RPMI7951 (cell line): ENCODE measurements at places on chromosomes 3 and 15. TPM values are rescaled to one million over a fixed set of nuclear protein-coding genes. Genes with fewer than 3 reads are reported as not detected.
A peak's percentile ranks its signal among the peaks of the same experiment; 100 is the strongest.

MYH15 gene
- 0.20 and 0.24 TPM in 2 replicates for total RNA-seq

SNX33 gene
- 7.1 and 8.1 TPM in 2 replicates for total RNA-seq

LINS1 gene
- 20.4 and 23.2 TPM in 2 replicates for total RNA-seq

SUMF1 gene
- 42.5 and 43.5 TPM in 2 replicates for total RNA-seq

SYNPR gene
- not detected in 2 replicates for total RNA-seq

DNA sequence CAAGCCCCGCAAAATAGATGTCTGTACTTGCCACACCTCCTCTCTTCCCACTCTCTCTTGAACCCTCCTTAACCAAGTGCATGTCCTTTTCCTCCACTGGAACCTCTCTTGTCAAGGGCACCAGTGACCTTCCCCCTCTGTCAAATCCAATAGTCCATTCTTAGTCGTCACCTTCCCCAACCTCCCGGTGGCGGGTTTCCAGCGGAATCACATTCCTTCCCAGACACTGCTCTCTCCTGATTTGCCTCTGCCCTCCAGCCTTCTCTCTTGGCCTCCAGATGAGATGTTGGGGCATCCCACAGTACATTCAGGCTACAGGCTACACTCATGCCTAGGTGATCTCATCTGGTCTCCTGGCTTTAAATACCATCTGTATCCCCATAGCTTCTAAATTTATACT, 31.1 kb downstream of the SCN5A start:
- no peak for DNase-seq

CMTM7 gene
- 24.5 and 26.2 TPM in 2 replicates for total RNA-seq

- peak; percentile 24 for DNase-seq
These were observed 41.7 kb downstream of the RAB27A start for GRCh38 chr15:55247766-55248427.

REC114 gene
- total RNA-seq, result not detected in 2 replicates

DNA sequence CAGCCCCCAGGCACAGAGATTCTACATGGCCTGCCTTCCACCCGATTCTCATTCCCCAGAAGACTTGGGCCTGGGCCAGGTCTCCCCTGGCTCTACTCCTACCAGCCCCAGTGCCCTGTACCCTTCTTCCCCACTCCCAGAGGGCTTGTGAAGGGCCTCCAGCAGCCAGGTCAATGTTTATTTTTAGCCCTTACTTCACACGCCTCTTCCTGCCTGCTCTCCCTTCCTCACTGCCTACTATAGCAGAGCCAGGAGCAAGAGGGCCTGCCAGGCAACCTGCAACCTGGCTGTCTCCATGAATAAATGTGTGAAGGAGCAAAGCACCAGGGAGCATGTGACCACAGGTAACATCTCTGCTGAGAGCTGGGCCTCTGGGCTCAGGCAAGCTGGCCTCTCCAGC, 26.4 kb upstream of the APEH start:
- no peak for DNase-seq

DNA sequence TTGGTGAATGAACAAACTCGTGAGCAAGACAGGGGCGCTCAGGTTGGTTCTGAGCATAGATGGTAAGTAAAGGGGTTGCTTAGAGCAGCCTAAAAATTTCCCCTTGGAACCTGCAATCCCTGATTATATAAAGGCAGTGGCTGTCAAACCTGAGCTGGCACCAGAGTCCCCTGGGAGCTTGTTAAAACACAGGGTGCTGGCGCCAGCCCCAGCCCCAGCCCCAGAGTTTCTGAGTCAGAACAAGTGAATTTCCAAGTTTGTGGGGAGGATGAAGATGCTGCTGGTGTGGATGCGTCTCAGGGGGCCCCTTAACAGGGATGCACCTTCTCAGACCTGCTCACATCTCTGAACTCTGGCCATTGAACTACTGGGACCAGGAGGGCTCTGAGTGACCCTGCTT, 48.2 kb downstream of the FEM1B start:
- no peak for DNase-seq

DNA sequence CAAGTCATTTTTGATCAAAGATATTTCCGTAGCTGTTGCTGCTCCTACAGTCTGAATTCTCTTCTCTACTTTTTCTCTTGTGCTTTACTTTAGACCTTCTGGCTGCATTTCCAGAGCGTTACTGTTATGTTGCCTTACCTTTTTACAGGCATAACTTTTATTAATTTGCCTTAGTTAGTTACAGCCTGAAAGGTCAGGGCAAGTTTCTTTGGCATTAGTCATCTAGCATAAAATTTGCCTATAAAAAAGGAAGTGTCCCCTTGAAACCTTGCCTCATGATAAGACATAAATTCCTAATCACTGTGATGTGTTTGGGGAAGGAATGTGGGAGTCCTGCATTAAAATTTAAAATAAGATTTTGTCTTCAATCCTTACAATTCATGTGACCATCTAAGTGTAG, 618.5 kb downstream of the NR2F2 start:
- DNase-seq, result no peak

PLIN1 gene
- total RNA-seq, result 0.20 TPM in 1 of 2 replicates, not detected in the other

DNA sequence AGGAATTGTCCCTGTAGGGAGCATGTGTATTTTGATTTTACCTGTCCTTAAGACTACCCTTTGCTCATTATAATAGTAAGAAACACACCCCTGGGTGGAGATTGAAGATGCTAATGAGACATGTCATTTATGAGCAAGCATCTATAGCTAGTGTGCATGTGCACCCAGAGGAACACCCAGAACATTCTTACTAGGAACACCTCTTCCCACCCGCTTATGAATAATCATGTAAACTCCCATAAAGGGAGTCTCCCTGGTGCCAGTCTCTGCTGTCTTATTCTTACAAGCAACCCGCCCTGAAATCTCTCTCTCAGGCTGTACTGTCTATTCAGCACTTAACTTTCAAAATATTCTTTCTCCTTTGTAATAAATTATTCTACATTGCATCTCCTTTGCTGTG, 1227.3 kb downstream of the ROBO1 start:
- DNase-seq, result no peak

ITGB5 gene
- total RNA-seq, result 287 and 363 TPM in 2 replicates

- no peak for DNase-seq
These were observed 141.1 kb upstream of the PTPRG start for GRCh38 chr3:61420136-61420759.

NT5DC2 gene
- total RNA-seq, result 130 and 180 TPM in 2 replicates

DNA sequence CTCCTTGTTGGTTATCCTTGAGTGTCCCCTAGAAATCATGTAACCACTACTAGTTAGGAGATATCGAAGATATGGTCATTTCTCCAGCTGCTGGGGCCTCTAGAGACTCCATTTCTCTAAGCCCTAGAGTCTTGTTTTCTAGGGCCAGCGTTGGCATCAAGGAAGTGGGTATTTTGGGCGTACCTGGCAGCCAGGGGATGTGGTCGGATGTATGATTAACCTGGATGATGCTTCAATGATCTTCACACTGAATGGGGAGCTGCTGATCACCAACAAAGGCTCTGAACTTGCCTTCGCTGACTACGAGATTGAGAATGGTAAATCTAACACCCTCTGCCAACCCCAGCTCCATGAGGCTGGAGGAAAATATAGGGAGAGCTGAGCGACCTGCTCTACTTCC, 325.5 kb downstream of the RYR3 start:
- no peak for DNase-seq

DNA sequence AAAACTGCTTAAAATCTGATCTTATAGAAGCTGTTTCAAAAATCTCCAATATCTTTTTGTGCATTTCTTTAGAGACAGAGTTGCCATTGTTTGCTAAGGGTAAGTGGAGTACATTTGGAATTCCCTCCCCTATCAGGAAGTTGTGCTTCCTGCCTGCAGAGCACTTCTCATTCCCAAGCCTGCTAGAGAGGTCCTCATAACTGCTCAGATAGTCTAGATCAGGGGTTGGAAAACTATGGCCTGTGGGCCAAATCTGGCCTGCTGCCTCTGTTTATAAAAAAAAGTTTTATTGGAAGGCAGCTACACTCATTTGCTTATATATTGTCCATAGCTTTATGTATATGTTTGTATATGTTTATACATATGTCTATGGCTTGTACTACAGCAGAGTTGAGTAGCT, 333.7 kb upstream of the PROK2 start:
- no peak for DNase-seq

DNA sequence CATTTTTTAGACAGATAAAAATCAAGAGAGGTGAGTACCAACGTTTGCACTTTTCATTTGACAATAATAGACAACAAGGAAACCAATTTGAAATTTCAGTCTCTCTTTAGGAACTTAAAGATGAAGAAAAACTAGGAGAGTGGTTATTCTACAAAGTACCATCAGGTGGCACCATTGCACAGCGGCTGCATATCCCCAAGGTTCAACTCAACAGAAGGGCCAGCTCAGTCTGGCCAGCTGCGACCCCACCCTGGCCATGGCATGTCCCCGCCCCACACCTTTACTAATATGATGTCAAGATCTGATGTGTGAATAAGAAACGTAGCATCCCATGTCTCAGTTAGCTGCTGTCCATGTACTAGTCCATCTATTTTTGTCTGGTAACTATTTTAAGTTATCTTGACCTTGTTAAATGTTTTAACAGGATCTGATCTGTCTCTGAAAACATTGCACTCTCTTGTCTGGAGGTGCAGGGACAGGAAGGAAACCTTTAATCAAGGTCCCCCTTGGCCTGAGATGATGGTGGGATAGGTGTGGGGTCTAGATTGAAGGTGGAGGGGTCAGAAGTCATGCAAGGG, 35.5 kb upstream of the CGNL1 start:
- DNase-seq, result peak; percentile 54

- DNase-seq, result no peak
These were observed 35.7 kb upstream of the BHLHE40 start for GRCh38 chr3:4943549-4943948.

KNL1 gene
- total RNA-seq, result 69.5 and 90.1 TPM in 2 replicates

GRCh38 chr3:29758434-29759322, 477.8 kb downstream of the RBMS3 start:
- peak; percentile 48 for DNase-seq

HTR3E gene
- total RNA-seq, result not detected in 2 replicates

DNA sequence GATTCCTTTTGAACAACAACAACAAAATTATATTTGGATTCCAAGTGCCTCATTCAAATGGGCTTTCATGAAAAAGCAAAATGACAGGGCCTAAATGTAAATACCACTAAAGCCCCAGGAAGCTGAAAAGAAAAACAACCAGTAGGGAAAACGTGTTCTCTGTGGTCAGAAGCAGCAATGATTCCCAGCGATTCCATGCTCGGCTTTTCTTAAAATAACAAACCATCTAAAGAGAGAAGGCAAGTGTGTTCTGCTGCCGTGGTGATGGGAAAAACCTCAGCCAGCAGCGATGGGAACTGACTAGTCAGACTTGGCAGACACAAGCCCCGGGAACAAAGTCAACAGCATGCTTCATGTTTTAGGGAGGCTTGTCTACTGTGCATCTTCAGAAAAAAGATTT, 153.6 kb downstream of the TNIK start:
- DNase-seq, result peak; percentile 96

GRCh38 chr15:40763801-40764628, at the start of gene GCHFR:
Gene GCHFR (plus strand): TSS chr15:40764068. CDS start chr15:40764181, 113 bp downstream.
- DNase-seq, result peak; percentile 59

- DNase-seq, result no peak
These were observed 317.6 kb upstream of the UMPS start for GRCh38 chr3:124412644-124413043.

SAMD7 gene
- not detected in 2 replicates for total RNA-seq

DNA sequence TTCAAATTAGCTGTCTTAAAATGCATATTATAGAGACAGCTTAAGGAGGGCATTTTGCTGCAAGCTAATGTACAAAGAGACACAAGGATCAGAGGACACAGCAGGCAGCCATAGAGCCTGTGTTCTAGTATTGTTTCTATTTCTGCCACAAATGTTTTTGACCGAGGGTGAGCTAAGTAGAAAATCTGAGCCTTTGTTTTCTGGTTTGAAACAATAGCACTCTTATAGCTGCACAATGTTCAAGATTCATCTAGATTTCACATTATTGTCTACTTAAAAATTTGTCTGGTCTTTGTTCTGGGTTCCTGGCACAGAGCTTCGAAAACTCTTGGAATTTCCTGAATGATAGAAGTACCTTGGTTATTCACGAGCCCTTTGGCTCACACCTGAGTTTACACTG, 40.0 kb upstream of the TUSC7 start:
- DNase-seq, result no peak

- DNase-seq, result no peak
These were observed 145.0 kb upstream of the ZBTB20 start for GRCh38 chr3:115292131-115292530.

DNA sequence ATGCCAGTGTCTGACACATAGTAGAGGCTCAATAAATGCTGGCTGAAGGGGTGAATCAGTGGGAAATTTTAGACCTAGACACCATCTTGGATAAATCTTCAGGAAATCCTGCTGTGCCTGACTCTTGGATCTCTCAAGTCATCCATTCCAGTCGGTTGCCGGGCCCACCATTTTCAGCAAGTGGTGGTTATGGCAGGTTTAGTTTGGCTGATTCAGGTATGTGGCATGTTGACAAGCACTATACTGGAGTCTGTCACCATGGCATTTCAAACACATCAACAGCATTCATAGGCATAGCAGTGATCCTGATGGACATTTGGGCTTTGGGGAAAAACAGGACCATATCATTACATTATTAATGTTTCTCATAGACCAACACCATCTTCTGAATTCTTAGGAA, 25.7 kb upstream of the APH1B start:
- no peak for DNase-seq

ZWILCH gene
- total RNA-seq, result 73.1 and 87.0 TPM in 2 replicates

DNA sequence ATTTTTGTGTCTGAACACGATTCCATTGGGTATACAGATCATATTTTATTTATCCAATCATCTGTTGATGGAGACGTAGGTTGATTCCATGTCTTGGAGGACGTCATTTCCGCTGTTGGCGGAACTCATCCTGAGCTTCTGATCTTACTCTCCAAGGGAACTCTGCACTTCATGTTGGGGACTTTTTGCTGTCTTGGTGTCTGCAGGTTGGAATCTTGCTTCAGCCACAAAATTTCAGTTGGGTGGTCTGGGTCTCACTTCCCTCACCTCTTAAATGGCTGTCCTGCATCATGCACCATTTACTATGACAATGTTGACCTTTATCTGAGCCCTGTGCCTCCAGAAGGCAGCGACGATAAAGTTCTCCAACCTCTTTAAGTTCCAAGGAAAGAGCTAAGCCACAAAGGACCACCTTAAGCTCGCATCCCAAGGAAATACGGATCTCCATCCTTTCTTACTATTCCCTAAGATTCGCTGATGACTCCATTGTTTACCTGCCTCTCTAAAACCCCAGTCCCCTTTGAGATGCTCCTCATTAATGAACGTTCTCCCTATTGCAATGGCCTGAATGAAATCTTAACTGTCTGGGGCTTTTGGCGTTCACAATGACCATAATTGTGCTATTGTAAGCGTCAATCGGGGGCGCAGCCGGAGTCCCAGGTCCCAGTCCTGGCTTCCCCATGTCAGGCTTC, 23.1 kb upstream of the RNU6-1 start:
- no peak for DNase-seq

- no peak for DNase-seq
These were observed 27.8 kb upstream of the POLG start for GRCh38 chr15:89362203-89363101.

HES1 gene
- total RNA-seq, result 38.2 and 52.5 TPM in 2 replicates

LRCH3 gene
- 19.9 and 298 TPM in 2 replicates for total RNA-seq

GRCh38 chr3:4493941-4494894, 1.1 kb downstream of the ITPR1 start:
- DNase-seq, result peak; percentile 38

GASK1A gene
- not detected in 2 replicates for total RNA-seq

- peak; percentile 56 for DNase-seq
These were observed 654 bp downstream of the PIK3CA start for GRCh38 chr3:179148616-179149405.

ASB14 gene
- not detected in 2 replicates for total RNA-seq

CD200 gene
- total RNA-seq, result 0.49 and 3.4 TPM in 2 replicates

TNIK gene
- total RNA-seq, result 5.8 and 6.7 TPM in 2 replicates

- no peak for DNase-seq
These were observed 178.8 kb upstream of the STAC start for GRCh38 chr3:36201546-36201945.

GRCh38 chr15:40266828-40267304, 16.0 kb downstream of the ANKRD63 start:
- peak; percentile 99 for DNase-seq

IL1RAP gene
- 17.4 and 22.5 TPM in 2 replicates for total RNA-seq

CDC25A gene
- 13.5 and 16.9 TPM in 2 replicates for total RNA-seq
